ENCODE measurements at places on chromosomes 13 and 19.

DNA sequence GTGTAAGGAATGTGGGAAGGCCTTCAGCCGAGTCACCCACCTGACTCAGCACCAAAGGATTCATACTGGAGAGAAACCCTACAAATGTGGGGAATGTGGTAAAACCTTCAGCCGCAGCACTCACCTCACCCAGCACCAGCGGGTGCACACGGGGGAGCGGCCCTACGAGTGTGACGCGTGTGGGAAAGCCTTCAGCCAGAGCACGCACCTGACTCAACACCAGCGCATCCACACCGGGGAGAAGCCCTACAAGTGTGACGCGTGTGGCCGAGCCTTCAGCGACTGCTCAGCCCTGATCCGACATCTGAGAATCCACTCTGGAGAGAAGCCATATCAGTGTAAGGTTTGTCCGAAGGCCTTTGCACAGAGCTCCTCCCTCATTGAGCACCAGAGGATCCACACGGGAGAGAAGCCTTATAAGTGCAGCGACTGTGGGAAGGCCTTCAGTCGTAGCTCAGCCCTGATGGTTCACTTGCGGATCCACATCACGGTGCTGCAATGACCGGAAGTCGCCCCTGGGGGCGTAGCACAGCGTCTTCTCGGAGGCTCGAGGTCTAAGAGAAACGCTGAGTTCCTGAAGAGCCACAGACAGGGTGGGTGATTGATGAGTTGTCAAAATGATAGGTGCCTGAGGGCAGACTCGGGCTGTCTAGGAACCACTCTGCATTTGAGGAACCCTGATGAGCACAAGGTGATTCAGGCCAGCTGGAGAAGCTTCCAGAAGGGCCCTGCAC lies 12.2 kb downstream of the ZSCAN22 start:
- no peak for DNase-seq

DNA sequence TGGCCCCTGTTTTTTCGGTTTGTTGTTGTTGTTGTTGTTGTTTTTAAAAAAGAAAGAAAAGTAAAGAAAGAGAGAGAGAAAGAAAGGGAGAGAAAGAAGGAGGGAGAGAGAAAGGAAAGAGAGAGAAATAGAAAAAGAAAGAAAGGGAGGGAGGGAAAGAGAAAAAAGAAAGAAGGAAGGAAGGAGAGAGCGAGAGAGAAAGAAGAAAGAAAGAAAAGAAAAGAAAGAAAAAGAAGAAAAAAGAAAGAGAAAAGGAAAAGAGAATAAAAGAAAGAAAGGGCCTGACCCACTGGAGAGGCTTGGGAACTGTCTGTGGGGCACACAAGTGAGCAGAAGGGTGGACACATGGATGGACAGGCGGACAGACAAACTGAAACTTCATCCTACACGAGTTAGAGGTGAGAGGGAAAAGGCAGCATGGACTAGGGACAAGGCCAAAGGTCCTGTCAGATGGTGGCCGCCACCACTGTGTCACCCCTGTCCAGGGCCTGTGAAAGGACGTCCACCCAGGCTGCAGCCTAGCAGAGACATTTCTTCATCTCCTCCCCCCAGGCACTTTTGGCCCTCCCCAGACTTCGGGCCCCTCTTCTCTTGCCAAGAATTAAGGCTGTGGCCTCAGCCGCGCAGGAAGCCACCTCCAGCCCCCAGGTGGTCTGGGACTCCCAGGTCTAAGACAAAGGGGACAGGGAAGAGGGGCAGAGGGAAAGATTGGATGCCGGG lies 9.1 kb upstream of the BCAM start:
- no peak for DNase-seq

DNA sequence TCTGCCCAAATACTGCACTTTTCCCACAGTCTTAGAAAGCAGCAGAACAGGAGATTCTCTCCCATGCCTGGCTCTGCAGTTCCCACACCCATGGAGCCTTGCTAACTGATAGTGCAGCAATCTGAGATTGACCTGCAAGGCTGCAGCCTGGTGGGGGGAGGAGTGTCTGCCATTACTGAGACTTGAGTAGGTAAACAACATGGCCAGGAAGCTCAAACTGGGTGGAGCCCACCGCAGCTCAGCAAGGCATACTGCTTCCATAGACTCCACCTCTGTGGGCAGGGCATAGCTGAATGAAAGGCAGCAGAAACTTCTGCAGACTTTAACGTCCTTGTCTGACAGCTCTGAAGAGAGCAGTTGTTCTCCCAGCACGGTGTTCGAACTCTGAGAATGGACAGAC lies 358.5 kb upstream of the PCDH9 start:
- DNase-seq: no peak

DNA sequence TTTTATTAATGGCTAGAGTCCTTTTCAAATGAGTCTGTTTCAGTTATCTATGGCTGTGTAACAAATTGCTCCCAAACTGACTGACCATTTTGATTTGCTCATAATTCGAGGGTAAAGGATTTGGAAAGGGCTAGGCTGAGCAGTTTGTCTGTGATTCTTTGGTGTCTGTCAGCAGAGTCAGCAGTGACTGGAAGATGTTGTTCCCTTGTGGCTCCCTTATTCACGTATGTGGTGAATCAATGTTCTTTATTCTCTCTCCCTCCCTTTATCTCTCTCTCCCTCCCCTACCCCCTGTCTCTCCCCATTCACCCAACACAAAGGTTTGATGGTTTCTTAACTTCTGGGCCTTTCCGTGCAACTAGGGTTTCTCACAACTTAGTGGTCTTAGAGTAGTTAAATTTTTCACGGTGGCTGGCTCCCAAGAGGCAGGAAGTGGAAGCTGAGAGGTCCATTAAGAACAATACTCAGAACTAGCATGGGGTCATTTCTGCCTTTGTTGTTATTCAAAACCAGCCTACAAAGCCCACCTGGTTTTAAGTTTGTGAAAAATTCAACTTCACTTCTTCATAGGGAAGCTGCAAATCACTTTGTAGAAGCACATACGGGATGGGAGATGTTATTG lies 772.5 kb upstream of the SLITRK1 start:
- DNase-seq: no peak

DNA sequence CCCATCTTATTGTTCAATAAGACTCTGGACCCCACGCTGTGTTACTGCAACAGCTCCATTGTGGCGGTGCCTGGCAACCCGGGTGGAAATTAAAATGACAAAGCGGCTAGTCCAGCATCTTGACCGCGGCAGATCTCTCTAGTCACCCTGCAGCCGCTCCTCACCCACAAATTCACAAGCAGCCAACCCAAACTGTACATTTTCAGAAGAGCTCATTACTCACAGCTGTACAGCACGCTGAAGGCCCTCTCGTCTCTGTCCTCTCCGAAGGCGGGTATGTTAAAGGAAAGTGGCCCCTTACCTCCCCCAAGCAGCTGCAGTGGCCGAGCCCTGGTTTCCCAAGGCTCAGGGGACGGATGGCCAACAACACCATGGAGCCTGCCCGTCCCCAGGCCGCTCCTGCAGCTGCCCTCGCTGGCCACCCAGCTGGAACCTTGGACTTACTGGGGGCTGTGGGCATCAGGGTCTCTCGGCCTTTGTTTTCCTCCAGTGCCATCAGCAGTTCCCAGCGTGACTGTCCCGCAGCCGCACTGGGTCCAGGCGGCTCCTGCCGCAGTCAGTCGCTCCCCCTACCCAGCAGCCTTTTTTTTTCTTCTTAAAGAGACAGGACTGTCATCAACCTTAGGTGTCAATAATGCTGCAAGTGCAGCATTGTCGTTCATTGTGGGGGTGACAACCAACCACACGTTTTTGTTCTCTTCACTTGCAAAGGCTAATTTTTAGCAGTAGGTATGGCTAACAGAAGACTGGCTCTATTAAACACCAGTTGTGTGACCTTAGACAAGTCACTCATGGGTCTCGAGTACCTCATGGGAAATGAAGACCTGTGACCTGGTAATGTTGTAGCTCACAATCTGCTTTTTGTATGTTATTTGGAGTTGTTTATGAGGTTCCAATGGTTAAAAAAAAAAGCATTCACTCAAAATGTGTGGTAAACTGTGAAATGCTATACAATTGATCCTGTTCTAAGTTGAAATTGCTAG lies at the start of gene SACS:
TSS of gene SACS (minus strand) at position 532 of the 983 bp plus-strand sequence. CDS start 22,463 bp downstream, outside the sequence.
- peak; percentile 48 for DNase-seq

DNA sequence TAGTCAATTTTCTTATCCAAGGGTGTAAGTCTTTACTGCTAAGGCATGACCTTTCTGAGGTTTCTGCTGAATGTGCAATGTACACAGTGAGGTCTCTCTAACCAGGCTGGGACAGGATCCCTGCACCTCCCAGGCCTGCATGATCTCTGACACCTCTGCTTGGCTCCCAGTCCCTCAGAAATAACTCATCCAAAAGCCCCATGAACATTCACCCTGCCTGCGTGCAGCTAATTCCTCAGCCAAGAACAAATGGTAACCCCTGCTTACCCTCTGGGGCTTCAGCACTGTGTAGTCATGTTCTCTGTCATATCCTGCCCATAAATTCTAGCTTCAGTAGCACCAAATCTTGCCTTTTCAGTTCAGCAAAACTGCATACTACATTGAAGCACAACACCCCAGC lies 1146.3 kb upstream of the MIR17HG start:
- DNase-seq: no peak

DNA sequence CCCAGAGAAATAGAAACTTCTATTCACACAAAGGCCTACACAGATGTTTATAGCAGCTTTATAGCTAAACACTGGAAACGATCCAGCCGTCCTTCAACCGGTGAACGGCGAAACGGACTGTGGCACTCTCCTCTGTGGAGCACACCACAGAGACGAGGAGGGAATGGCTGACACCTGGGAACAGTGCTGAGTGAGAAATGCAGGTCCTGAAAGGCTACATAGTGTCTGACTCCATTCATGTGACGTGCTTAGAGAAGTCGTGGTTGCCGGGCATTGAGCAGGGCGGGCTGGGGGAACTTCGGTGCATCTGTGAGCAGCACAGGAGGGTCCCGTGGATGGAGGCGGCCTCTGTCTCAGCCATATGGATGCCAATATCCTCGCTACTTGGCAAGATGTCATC lies 3.1 kb upstream of the GRK1 start:
- DNase-seq: no peak

- DNase-seq: no peak
These were observed 20.1 kb upstream of the EBPL start for GRCh38 chr13:49711218-49711863.

- no peak for DNase-seq
These were observed 953 bp downstream of the KCNN4 start for GRCh38 chr19:43779820-43780219.

DNA sequence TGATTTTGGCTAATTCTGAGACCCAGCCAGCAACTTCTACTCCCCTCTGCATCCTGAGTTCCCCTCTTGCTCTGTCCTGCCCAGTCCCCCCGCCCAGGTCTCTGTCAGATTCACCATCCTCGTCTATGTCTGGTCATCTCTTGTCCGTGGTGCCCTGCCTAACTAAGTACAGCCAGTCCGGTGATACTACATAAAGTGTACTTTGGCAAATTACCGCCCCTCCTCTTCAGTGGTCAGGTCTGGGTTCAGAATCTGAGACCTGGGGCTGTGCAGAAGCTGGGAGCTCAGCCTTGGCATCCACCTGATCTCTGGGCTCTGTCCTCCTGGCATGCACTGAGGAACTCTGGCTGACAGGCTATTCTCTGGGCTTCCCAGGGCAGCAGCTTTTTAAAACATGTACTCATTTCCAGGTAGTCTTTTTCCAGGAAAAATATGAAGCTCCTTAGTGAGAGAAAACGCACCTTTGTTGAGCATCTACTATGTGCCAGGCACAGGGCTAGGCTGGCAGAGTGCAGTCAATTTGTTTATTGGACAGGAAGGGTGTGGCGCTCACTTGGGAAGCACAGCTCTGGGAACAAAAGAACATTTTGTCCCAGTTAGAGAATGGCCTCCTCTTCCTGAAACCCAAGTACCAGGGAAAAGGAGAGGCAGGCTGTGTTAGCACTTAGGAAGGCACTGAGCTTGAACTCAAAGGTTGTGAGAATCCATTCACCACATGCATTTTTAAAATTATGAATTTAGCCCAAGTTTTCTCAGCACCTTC lies 88.9 kb downstream of the TSHZ3 start:
- DNase-seq: no peak

GRCh38 chr13:35917942-35918645 lies 213.1 kb downstream of the DCLK1 start:
- DNase-seq: no peak
